NCI-H510A (cell line): ENCODE measurements at places on chromosomes 6 and 20.

- DNase-seq, result no peak
Observed at GRCh38 chr6:82909551-82909950, 156.1 kb downstream of the UBE3D start.

GRCh38 chr6:72783666-72784065 is 161.8 kb downstream of the KCNQ5 start:
- DNase-seq, result no peak

- DNase-seq, result no peak
Observed at GRCh38 chr20:50744143-50744792, 12.9 kb downstream of the PARD6B start.

- no peak for DNase-seq
Observed at GRCh38 chr6:107535626-107536025, 45.7 kb downstream of the SOBP start.

GRCh38 chr20:37207171-37207570 is 27.8 kb upstream of the MROH8 start:
- no peak for DNase-seq

DNA sequence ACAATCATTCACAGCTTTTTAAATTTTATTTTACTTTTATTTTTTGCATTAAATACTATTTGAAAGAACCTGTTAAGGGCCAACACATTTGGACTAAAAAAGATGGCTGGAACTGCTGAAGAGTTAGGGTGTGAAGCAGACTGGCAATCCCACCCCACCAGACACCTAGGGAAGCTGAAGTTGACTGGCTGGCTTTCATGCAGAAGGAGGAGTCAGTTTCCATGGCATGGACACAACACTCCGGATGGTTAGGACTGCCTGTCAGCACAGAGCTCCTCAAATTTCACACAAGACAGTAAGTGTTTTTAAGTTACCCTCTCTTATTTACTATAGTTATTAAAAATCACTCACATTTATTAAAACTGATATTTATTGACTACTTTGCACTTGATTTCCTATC is at the start of gene ANKRD66:
Gene ANKRD66 (plus strand): TSS at position 238 of the 400 bp plus-strand sequence. CDS start 5,016 bp downstream, outside the sequence.
- no peak for DNase-seq

- DNase-seq, result no peak
Observed at GRCh38 chr6:106101466-106101865, 15.3 kb downstream of the PRDM1 start.

- no peak for DNase-seq
Observed at GRCh38 chr6:97665446-97665845, 382.4 kb upstream of the MMS22L start.

DNA sequence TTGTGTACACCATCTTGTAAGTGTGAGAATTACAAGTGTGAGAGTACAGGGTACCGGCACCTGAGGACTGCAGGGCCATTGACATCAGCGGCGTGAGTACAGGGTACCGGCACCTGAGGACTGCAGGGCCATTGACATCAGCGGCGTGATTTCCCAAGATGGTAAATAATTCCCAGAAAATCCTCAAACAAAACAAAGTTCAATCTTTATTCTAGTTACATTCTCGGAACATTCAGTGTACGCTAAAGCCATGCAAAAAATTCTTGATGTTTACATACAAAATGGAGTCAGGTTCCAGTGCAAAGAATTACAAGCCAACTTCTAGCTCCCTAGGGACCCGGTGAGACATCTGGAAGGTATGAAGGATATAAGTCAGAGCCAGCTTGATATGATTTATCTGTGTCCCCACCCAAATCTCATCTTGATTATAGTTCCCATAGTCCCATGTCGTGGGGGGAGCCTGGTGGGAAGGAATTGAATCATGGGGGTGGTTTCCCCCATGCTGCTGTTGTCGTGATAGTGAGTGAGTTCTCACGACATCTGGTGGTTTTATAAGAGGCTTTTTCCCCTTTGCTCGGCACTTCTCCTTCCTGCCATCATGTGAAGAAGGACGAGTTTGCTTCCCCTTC is 172.7 kb downstream of the TTLL2 start:
- DNase-seq, result no peak

GRCh38 chr6:44003345-44004061 is 123.7 kb downstream of the MRPL14 start:
- no peak for DNase-seq

DNA sequence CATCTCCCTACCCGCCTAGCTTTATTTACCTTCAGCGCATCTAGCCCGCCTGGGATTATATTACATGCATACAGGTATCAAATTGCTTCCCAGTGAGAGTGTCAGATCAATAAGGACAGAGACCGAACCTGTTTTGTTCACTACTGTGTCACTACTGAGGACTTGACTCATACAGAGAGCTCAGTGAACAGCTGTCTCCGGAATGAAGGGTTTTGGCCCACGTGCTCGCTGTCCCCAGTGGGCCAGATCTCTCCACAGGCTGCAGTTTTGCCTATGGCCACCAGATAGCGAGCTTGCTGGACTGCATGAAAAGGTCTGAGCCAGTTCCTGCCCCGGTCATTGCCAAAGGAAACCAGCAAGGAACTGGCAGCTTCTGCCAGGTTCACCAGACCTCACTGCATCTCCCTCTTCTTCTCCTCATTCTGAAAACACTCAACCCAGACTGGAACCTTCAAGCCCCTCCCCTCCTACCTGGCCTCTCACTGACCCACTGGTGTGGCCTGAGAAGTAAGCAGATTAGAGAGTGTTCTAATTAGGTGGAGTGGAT is 150.8 kb downstream of the ZMYND8 start:
- DNase-seq, result peak; percentile 88

GRCh38 chr20:62446481-62446880 is 19.1 kb upstream of the RBBP8NL start:
- no peak for DNase-seq

- no peak for DNase-seq
Observed at GRCh38 chr20:38275815-38276550, 15.4 kb upstream of the KIAA1755 start.

DNA sequence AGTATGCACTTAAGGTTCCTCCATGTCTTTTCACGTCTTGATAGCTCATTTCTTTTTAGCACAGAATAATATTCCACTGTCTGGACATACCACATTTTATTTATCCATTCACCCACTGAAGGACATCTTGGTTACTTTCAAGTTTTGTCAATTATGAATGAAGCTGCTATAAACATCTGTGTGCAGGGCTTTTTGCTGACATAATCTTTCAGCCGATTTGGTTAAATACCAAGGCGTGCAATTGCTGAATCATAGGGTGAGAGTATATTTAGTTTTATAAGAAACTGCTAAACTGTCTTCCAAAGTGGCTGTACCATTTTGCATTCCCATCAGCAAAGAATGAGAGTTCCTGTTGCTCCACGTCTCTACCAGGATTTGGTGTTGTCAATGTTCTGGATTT is 44.9 kb upstream of the PHACTR2 start:
- no peak for DNase-seq

DNA sequence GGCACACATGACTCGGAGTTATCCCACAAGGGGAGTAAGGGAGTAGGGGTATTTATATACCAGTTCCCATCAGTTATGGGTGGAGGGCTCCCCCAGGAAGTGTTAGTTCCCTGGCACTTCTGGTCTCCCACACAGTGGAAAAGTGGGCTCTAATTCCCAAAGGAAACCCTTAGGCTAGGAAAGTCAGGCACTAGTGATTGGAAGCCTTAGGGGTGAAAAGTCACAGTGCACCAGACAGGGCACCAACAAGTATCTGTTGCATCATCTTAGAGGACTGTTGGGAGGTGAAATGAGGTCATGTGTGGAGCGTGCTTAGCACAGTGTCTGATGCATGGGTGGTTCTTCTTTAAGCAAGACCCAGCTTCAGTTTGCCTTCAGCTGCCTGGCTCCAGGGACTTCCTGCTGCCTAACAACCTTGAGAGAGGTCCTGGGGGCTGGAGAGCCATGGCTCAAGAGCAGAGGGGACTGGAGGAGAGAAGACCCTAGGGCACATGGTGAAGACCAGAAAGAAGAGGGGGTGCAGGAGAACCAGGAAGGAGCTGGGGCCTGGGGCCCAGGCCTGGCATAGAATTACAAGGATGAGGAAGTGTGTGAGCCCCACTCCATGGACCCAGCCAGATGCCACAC is 7.5 kb upstream of the FOXP4 start:
- DNase-seq, result peak; percentile 23

- no peak for DNase-seq
Observed at GRCh38 chr6:148239215-148239614, 103.4 kb upstream of the SASH1 start.
